ENCODE measurements at places on chromosomes 7 and 10. TPM values are rescaled to one million over a fixed set of nuclear protein-coding genes. Genes with fewer than 3 reads are reported as not detected.

The DPY19L1 gene
- total RNA-seq = 48.2 TPM

GRCh38 chr7:68984306-68984705 is 614.0 kb upstream of the AUTS2 start:
- H3K27me3 ChIP-seq = no peaks in the 10 kb centered on the region
- no peak overlapping the region for H3K27ac ChIP-seq
- DNase-seq = no peak
- H3K4me3 ChIP-seq = no peak overlapping the region
- peaks cover 13% of the 10 kb centered on the region for H3K4me1 ChIP-seq
- H3K36me3 ChIP-seq = no peaks in the 10 kb centered on the region

GRCh38 chr7:100482728-100483089 is 1.0 kb upstream of the NYAP1 start:
- DNase-seq = no peak
- H3K27me3 ChIP-seq = peaks cover 9% of the 10 kb centered on the region
- peak overlapping the region; percentile 94 for H3K4me3 ChIP-seq
- H3K4me1 ChIP-seq = peaks cover 22% of the 10 kb centered on the region
- H3K36me3 ChIP-seq = no peaks in the 10 kb centered on the region

GRCh38 chr10:117086546-117086945 is 51.5 kb downstream of the VAX1 start:
- H3K27me3 ChIP-seq = peaks cover 28% of the 10 kb centered on the region
- H3K36me3 ChIP-seq = no peaks in the 10 kb centered on the region
- H3K27ac ChIP-seq = no peak overlapping the region
- no peak for DNase-seq
- H3K4me1 ChIP-seq = no peaks in the 10 kb centered on the region

- H3K27me3 ChIP-seq = no peaks in the 10 kb centered on the region
- no peaks in the 10 kb centered on the region for H3K4me1 ChIP-seq
- no peaks in the 10 kb centered on the region for H3K36me3 ChIP-seq
- no peak overlapping the region for H3K4me3 ChIP-seq
- DNase-seq = no peak
Observed at GRCh38 chr10:131908151-131908550, 7.3 kb downstream of the PPP2R2D start.

DNA sequence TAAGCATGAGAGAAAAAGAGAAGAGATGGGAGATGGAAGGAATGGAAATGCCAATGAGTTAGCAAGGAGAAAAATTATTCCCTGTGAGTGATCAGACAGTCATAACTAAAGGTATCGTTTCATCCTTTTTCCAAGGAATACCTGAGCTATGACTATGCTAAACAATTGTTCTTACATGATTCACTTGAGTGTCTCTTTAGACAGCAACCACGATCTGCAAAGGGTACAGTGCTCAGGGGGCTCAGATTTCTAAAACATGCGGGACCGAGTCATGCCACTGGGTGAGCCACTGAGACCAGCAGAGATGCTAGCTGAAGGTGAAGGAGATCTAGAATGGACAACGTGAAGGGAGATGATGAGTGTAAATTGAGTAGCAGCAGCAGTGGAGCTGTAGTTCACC is 78.0 kb upstream of the CTTNBP2 start:
- H3K36me3 ChIP-seq = no peaks in the 10 kb centered on the region
- H3K27me3 ChIP-seq = peaks cover 49% of the 10 kb centered on the region
- H3K27ac ChIP-seq = no peak overlapping the region
- no peak for DNase-seq
- peaks cover 5% of the 10 kb centered on the region for H3K4me1 ChIP-seq
- no peak overlapping the region for H3K4me3 ChIP-seq

- peak; percentile 51 for DNase-seq
- H3K27ac ChIP-seq = no peak overlapping the region
- H3K27me3 ChIP-seq = peaks cover 27% of the 10 kb centered on the region
- H3K4me3 ChIP-seq = no peak overlapping the region
- no peaks in the 10 kb centered on the region for H3K36me3 ChIP-seq
- H3K4me1 ChIP-seq = peaks cover 10% of the 10 kb centered on the region
Observed at GRCh38 chr7:158355456-158356065, 232.1 kb downstream of the PTPRN2 start.

The PRF1 gene
- total RNA-seq = not detected

The UFSP1 gene
- not detected for total RNA-seq

- H3K27ac ChIP-seq = no peak overlapping the region
- no peaks in the 10 kb centered on the region for H3K36me3 ChIP-seq
- H3K27me3 ChIP-seq = no peaks in the 10 kb centered on the region
Observed at GRCh38 chr10:96500519-96500918, 13.2 kb downstream of the TLL2 start.

DNA sequence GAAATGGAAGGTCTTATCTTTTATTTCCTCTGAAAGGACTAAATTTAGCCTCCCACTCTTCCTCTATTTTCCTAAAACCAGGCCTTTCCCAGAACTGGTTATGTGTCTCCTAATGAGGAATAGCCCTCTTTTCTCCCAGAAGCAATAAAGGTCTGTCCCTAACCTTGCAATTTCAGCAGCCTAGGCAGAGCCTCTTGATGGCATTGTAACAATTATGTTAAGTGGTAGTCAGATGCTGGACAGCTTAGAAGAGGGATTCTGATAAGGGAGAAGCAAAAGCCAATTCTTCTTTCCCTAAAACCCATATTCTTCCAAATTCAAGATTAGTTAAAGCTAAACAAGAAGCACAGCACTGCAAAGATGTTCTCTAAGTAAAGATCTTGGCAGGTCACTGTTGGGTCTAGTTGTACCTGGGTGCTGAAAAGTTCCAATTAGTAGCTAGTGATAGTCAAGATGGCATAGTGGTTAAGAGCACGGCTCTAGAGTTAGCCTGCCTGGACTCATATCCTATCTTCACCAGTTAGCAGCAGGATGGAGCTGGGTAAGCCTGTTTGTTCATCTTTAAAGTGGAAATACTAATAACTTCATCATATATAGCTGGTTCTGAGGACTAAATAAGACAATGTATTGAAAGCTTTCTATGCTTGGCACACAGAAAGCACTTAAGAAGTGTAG is 14.3 kb upstream of the KCNIP2 start:
- H3K27ac ChIP-seq = no peak overlapping the region
- DNase-seq = no peak
- no peaks in the 10 kb centered on the region for H3K27me3 ChIP-seq

DNA sequence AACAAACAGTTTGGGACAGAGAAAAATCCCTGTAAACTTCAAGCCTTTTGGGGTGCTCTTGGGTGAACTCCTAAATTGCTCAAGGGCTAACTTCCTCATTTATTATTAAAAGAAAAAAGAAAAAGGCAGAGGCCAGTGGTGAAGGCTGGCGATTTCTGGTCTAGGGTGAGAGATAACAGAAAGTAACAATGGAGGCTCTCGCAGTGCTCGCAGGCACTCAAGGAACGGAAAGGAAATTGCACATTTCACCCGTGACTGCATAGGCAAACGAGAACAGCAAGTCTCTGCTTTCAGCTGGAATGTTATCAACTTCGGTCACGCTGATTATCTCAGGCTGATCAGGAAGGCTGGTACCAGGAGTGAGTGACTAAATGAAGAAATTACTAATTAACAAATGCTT is 70.7 kb downstream of the PRKAG2 start:
- no peaks in the 10 kb centered on the region for H3K4me1 ChIP-seq
- no peak overlapping the region for H3K4me3 ChIP-seq
- no peaks in the 10 kb centered on the region for H3K36me3 ChIP-seq
- H3K27ac ChIP-seq = no peak overlapping the region
- H3K27me3 ChIP-seq = no peaks in the 10 kb centered on the region

DNA sequence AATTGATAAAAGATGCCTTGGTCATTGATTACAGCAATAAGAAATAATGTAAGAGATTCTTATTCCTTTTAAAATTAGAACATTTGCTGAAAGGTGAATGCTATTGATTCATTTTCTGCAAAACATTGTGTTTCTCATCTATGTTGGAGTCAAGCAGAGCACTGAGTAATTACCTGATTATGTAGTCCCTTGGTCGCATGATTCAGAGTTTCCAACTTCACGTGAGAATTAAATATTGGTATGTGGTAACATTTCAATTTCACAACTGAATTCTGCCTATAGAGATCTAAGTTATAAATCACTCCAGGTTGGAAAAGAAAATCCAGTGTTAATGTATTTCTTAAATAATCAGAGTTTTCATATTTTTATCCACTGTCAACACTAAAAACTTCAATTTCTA is 701.4 kb downstream of the PHTF2 start:
- H3K4me3 ChIP-seq = no peak overlapping the region
- H3K4me1 ChIP-seq = peaks cover 24% of the 10 kb centered on the region
- DNase-seq = no peak
- H3K27ac ChIP-seq = no peak overlapping the region

The TMEM178B gene
- 2.9 TPM for total RNA-seq

The CFAP46 gene
- 4.6 TPM for total RNA-seq

The TMEM196 gene
- not detected for total RNA-seq

DNA sequence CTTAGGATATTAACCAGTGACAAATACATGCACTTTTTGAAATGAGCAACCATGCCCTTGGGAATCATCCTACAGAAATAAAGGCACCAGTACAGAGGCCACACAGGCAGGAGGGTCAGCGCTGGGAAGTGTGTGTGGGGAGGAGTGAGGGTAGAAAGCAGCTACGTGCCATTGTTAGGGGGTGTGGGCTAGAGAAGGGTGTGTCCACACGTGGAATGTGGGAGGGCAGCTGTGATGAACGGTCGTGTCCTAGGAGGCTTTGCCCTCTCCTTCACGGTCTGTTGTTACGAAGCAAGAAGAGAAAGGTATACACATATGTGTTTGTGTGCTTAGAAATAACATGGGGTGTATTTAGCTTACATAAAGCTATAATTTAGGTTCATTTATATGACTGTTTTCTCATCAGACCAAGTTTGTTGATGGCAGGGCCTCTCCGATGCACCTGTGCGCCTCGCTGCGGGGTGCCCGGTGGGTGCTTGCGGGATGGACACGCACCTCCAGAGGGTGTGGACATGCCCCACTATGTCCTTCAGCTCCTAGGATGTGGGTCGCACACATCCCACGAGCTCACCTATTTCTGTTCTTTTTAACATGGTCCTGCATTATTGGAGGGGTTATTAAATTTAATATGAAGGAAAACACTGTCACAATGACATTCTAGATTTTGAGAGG is 16.9 kb upstream of the GET4 start:
- H3K27me3 ChIP-seq = no peaks in the 10 kb centered on the region
- peaks cover 18% of the 10 kb centered on the region for H3K4me1 ChIP-seq
- no peak overlapping the region for H3K4me3 ChIP-seq
- H3K27ac ChIP-seq = no peak overlapping the region
- no peak for DNase-seq

DNA sequence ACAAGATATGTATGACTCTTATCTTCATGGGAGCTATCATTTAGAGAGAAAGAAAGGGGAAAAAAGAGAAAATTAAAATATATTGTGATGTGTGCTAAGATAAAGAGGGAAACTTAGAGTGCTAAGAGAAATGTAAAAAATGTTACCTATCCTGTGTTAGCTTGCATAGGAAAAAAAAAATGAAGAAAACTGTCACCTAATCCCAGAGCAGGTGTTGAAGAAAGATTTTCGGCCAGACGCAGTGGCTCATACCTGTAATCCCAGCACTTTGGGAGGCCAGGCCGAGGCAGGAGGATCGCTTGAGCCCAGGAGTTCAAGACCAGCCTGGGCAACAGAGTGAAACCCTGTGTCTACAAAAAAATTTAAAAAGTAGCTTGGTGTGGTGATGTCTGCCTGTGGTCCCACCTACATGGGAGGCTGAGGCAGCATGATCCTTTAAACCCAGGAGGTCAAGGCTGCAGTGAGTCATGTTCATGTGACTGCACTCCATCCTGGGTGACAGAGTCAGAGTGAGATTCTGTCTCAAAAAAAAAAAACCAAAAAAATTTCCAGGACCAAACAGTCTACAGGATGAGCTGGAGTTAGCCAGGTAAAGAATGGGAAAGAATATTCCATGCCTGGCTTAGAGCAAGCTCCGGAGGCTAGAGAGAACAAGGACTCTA is 2.4 kb upstream of the MKLN1 start:
- no peak for DNase-seq
- H3K27ac ChIP-seq = no peak overlapping the region
- peaks cover 15% of the 10 kb centered on the region for H3K4me1 ChIP-seq
- H3K27me3 ChIP-seq = no peaks in the 10 kb centered on the region

The UNCX gene
- not detected for total RNA-seq

The IDI2 gene
- not detected for total RNA-seq

GRCh38 chr10:35563261-35563891 is 41.8 kb upstream of the GJD4 start:
- no peaks in the 10 kb centered on the region for H3K4me1 ChIP-seq
- no peaks in the 10 kb centered on the region for H3K36me3 ChIP-seq
- no peak overlapping the region for H3K4me3 ChIP-seq

GRCh38 chr7:110486549-110486948 is 604.4 kb upstream of the LRRN3 start:
- DNase-seq = no peak
- no peak overlapping the region for H3K4me3 ChIP-seq
- H3K27me3 ChIP-seq = no peaks in the 10 kb centered on the region
- H3K4me1 ChIP-seq = no peaks in the 10 kb centered on the region
- no peak overlapping the region for H3K27ac ChIP-seq

The ECHDC3 gene
- 10.1 TPM for total RNA-seq

- DNase-seq = no peak
- H3K27ac ChIP-seq = no peak overlapping the region
- no peaks in the 10 kb centered on the region for H3K36me3 ChIP-seq
Observed at GRCh38 chr10:91088300-91089140, 131.9 kb upstream of the PCGF5 start.

- H3K27ac ChIP-seq = no peak overlapping the region
- no peaks in the 10 kb centered on the region for H3K27me3 ChIP-seq
- H3K4me3 ChIP-seq = no peak overlapping the region
- H3K36me3 ChIP-seq = no peaks in the 10 kb centered on the region
- H3K4me1 ChIP-seq = peaks cover 4% of the 10 kb centered on the region
Observed at GRCh38 chr7:92747041-92747835, 89.1 kb downstream of the CDK6 start.

The BEND7 gene
- 9.1 TPM for total RNA-seq

The TMEM176B gene
- 0.54 TPM for total RNA-seq

DNA sequence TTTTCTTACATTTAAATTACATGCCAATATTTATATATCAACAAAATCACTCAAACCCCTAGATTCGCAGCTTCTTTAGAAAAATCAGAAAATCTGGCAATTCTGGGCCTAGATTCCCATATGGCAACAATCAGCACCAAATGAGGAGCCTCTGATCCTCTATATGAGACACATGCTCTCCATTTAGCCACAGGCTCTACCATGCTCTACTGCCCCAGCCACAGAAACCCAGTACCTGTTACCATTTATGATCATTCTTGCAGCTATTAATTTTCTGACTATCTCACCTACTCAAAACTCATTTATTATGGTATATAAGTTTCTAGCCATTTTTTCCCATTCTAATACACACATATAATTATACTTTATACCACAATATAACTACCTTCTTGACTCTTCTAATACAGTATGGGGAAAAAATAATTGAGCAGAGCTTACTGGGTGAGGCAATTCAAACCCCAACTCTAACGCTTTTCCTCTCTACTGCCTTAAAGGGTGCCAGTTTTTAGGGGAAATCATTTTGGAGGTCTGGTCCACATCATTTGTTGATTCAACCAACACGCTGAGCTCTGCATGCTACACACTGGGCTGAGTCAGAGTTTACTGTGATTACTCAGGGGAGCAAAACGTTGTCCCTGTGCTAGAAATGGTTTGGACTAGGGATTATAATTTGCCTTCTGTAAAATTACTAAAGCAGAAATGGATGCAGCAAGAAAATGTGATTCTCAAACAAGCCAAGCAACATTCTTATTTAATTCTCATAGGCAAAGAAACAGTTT is 11.6 kb downstream of the PDLIM1 start:
- H3K4me1 ChIP-seq = peaks cover 4% of the 10 kb centered on the region
- H3K4me3 ChIP-seq = no peak overlapping the region

The CTAGE4 gene
- 1.1 TPM for total RNA-seq

- H3K27me3 ChIP-seq = no peaks in the 10 kb centered on the region
- H3K4me1 ChIP-seq = no peaks in the 10 kb centered on the region
- no peak for DNase-seq
- no peak overlapping the region for H3K27ac ChIP-seq
- H3K36me3 ChIP-seq = no peaks in the 10 kb centered on the region
- H3K4me3 ChIP-seq = no peak overlapping the region
Observed at GRCh38 chr7:128852537-128853254, 10.0 kb upstream of the ATP6V1F start.

The MYPN gene
- total RNA-seq = not detected

Data from neural progenitor cell (in vitro differentiated cells).